Mesendoderm (in vitro differentiated cells): ENCODE measurements at places on chromosomes 5 and 9.

DNA sequence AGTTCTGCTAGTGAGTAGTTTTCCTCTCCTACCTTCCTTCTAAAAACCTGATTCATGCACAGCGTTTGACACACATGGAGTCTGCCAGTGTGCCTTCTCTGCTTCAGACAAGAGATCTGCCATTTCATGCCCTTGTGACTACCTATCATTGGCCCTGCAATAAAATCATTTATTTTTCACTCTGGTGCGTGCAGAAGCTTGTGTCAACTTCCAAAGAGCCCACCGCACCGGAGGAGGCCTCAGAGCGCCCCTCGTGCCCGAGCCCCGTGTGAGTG, 13.7 kb downstream of the HNRNPH1 start:
- no peak overlapping the region for H3K4me3 ChIP-seq
- peaks cover 28% of the 10 kb centered on the region for H3K36me3 ChIP-seq
- H3K4me1 ChIP-seq, result no peaks in the 10 kb centered on the region
- H3K27ac ChIP-seq, result no peak overlapping the region

DNA sequence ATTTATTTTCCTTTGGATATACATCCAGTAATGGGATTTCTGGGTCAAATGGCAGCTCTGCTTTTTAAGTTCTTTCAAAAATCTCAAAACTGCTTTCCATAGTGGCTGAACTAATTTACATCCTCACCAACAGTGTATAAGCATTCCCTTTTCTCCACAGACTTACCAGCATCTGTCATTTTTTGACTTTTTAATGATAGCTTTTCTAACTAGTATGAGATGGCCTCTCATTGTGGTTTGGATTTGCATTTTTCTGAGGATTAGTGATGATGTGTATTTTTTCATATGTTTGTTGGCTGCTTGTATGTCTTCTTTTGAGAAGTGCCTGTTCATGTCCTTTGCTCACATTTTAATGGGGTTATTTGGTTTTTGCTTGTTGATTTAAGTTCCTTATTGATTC, 90.0 kb upstream of the HMHB1 start:
- DNase-seq, result no peak
- H3K4me1 ChIP-seq, result no peaks in the 10 kb centered on the region
- no peaks in the 10 kb centered on the region for H3K36me3 ChIP-seq
- H3K27ac ChIP-seq, result no peak overlapping the region

- H3K27ac ChIP-seq, result no peak overlapping the region
- H3K4me1 ChIP-seq, result peaks cover 7% of the 10 kb centered on the region
Measured at GRCh38 chr5:138495351-138495750, 30.1 kb downstream of the EGR1 start.

DNA sequence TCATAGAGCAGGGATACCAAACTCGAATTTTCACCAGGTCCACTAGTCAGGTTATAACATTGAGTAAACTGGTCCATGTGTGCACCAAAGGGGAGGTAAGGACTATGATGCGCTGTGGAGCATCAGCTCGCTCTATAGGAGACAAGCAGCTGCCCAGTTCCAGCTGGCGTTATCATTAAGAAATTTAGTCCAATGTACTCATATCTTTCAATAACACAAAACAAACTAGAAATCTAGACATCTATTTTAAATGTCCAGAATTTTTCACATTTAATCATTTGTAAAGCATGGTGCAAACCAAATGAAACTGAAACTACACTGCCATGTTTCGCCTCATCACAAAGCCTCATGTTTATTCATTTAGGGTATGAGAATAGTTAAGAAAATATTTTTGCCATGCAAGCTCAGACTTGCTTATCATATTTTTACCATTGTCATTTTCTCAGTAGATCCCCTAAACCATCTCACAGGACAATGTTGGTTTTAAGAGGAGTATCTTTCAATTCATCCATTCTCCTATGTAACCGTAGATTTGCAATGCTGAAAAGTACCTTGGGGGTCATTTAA, 50.9 kb downstream of the ZNF474 start:
- no peak overlapping the region for H3K4me3 ChIP-seq
- H3K4me1 ChIP-seq, result peaks cover 11% of the 10 kb centered on the region

GRCh38 chr5:107806271-107806670, 135.5 kb upstream of the EFNA5 start:
- no peak overlapping the region for H3K4me3 ChIP-seq
- DNase-seq, result no peak
- no peaks in the 10 kb centered on the region for H3K36me3 ChIP-seq
- H3K27ac ChIP-seq, result no peak overlapping the region
- peaks cover 7% of the 10 kb centered on the region for H3K4me1 ChIP-seq

GRCh38 chr5:53490747-53491146, 10.3 kb downstream of the FST start:
- H3K27me3 ChIP-seq, result no peaks in the 10 kb centered on the region
- H3K36me3 ChIP-seq, result peaks cover under 1% of the 10 kb centered on the region
- no peak for DNase-seq
- no peaks in the 10 kb centered on the region for H3K4me1 ChIP-seq
- H3K4me3 ChIP-seq, result no peak overlapping the region

DNA sequence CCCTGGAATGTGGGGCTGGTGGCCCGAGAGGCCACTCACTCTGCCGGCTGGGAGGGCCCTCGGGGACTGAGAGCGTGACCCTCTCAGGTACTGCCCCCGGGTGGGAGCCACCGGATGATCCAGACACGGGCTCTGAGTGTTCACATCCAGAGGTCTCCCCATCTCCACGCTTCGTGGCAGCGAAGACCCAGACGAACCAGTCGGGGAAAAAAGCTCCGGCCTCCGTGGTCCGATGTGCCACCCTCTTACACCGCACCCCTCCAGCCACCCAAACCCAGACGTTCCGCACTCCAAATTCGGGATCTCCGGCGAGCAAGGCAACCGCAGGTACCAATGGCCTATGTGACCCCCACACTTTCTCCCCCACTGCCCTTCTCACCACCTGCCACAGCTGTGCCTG, 49.5 kb downstream of the AMBP start:
- no peak for DNase-seq
- H3K4me1 ChIP-seq, result no peaks in the 10 kb centered on the region
- H3K4me3 ChIP-seq, result no peak overlapping the region
- H3K36me3 ChIP-seq, result peaks cover 5% of the 10 kb centered on the region
- no peak overlapping the region for H3K27ac ChIP-seq

DNA sequence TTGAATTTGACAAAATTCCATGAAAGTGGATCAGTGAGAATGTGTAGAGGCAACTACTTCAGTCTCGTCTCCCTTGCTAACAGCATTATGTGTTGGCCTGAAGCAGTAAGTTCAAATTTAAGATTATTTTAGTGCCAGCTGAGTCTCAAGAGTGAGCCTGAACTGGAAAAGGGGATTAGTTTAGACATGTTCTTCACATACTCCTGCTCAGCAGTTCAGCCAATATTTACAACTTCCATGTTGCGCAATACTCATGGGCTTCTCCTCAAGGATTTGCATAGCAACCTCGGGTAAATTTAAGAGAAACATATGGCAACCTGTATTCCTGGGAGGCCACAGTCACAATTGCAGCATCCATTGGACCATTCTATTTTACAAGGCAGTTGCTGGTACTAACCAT, 553.8 kb downstream of the PTPRD start:
- H3K36me3 ChIP-seq, result no peaks in the 10 kb centered on the region
- H3K4me1 ChIP-seq, result no peaks in the 10 kb centered on the region
- DNase-seq, result peak; percentile 36
- H3K27ac ChIP-seq, result no peak overlapping the region
- no peaks in the 10 kb centered on the region for H3K27me3 ChIP-seq

DNA sequence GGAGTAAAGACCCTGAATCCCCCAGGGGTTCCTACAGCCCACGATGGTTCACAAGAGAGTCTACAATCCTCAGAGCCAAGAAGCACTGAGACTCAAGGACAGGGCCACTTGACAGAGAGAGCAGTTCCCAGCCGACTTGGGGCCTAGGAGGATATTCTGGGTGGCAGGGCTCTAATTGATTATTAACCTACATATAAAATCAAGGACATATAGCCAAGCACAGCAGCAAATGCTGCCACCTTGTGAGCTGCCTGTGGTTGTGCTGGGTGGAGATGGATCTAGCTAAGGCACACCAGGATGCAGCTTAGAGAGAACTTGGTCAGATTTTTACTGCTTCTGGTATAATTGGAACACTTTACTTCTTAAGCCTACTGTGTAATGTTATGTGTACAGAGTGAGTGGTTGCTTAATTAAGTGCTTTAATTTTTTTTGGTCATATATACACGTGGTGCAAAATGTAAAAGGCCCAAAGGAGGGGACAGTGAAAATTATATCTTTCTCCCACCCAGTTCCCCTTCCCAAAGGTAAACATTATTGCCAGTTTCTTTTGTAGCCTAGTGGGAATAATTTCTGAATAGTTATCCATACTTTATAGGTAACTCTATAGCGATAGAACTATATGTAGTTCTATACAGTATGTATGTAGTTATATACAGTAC, 78.8 kb downstream of the F2RL2 start:
- H3K36me3 ChIP-seq, result no peaks in the 10 kb centered on the region
- H3K27me3 ChIP-seq, result peaks cover 5% of the 10 kb centered on the region
- no peak overlapping the region for H3K27ac ChIP-seq
- H3K4me1 ChIP-seq, result peaks cover 5% of the 10 kb centered on the region
- H3K4me3 ChIP-seq, result no peak overlapping the region

GRCh38 chr9:107409581-107410389, 79.8 kb downstream of the KLF4 start:
- no peaks in the 10 kb centered on the region for H3K36me3 ChIP-seq
- no peak overlapping the region for H3K27ac ChIP-seq
- no peaks in the 10 kb centered on the region for H3K27me3 ChIP-seq
- H3K4me1 ChIP-seq, result no peaks in the 10 kb centered on the region
- no peak overlapping the region for H3K4me3 ChIP-seq

GRCh38 chr5:174145821-174146220, 100.3 kb downstream of the NSG2 start:
- DNase-seq, result peak; percentile 83
- H3K36me3 ChIP-seq, result no peaks in the 10 kb centered on the region
- H3K4me1 ChIP-seq, result no peaks in the 10 kb centered on the region
- H3K27ac ChIP-seq, result no peak overlapping the region

GRCh38 chr5:56126487-56127179, 106.5 kb downstream of the ANKRD55 start:
- H3K4me1 ChIP-seq, result peaks cover 3% of the 10 kb centered on the region
- no peak for DNase-seq
- H3K4me3 ChIP-seq, result no peak overlapping the region
- no peaks in the 10 kb centered on the region for H3K27me3 ChIP-seq
- H3K27ac ChIP-seq, result no peak overlapping the region

DNA sequence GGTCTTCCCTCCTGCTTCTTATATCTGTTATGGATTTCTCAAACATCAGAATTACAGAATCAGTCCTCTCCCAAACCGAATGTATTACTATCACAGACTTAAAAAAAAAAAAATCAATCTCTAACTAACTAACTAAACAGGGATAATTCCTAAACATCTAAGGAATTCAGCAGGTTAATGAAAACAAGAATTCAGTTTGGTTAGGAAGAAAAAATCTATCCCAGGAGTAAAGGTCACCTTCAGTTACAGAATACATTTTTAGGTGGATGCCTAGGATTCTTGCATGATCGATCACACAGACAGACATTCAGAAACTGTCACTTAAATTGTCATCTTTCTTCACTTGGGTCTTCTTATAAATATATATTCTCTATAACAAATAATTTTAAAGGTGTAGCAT, 11.5 kb downstream of the PTAR1 start:
- peaks cover 2% of the 10 kb centered on the region for H3K4me1 ChIP-seq
- no peaks in the 10 kb centered on the region for H3K27me3 ChIP-seq
- no peak overlapping the region for H3K27ac ChIP-seq
- no peak overlapping the region for H3K4me3 ChIP-seq
- DNase-seq, result peak; percentile 53

DNA sequence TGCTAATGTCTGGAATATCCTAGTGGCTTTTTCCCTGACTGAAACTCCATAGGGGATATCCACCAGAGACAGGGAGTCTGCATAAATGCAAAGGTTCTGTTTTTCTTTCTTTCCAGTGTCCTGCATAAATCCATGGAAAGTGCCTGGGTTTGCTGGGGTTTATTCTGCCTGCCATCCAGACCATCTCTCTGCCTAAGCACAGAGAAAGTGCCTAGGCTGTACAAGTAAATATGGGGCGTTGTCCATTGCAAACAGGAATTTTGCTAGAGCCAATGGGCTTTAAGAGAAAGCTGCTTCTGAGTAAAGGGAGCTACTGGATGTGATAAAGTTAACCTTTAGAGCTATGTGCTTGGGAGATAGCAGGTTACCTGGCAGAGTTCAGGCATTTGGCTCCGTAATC, 407.5 kb downstream of the AGTPBP1 start:
- H3K4me3 ChIP-seq, result no peak overlapping the region
- H3K27ac ChIP-seq, result no peak overlapping the region
- H3K4me1 ChIP-seq, result no peaks in the 10 kb centered on the region
- no peak for DNase-seq

DNA sequence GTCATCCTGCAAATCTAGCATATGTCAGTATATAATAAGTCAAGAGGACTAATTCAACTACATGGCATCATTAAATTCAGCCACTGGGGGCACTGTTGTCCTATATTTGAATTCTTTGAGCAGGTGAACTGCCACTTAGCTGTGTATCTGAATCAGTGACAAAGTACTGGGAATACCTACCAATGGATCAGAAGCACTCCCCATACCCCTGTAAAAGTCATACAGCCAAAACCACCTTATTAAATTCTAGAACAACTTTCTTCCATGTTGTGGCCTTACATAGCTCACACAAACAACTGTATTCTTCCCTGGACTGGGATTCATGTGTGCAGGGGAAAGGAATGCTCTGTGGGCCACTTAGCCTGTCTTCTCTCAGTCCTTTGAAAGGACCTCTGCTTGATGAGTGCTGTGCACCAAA, 57.4 kb upstream of the PLPP6 start:
- H3K36me3 ChIP-seq, result no peaks in the 10 kb centered on the region
- H3K4me1 ChIP-seq, result no peaks in the 10 kb centered on the region
- no peak overlapping the region for H3K27ac ChIP-seq
- DNase-seq, result peak; percentile 81

- no peaks in the 10 kb centered on the region for H3K36me3 ChIP-seq
- no peaks in the 10 kb centered on the region for H3K27me3 ChIP-seq
- H3K4me3 ChIP-seq, result no peak overlapping the region
- DNase-seq, result no peak
Measured at GRCh38 chr9:101592788-101593187, 2.0 kb downstream of the PPP3R2 start.

DNA sequence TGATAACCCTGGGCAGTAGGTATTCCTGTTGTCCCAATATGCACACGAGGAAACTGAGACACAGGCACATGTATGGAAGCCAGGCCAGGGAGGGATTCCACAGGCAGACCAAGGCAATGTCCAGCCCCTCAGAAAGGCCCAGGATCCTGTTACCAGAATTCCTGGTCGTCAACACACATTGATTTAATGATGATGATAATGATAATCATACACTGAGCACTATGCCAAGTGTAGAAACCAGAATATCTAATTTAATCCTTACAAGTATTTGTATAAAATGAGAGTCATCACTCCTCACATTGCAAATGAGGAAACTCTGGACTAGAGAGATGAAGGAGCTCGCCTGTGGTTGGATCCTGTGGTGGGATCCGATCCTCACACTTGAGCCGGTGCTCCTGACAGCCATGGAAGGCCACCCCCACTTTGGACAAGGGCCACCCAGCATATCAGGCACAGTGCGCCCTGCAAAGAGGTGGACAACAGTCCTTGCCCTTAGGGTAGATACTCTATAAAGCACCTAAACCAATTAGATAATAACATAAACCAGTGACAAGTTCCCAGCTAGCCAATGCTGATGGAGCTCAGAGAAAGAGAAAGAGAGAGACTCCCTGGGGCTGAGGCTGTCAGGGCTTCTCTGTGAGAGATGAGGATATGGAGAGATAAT, 185.3 kb downstream of the SLIT3 start:
- no peak overlapping the region for H3K4me3 ChIP-seq
- H3K27me3 ChIP-seq, result no peaks in the 10 kb centered on the region
- DNase-seq, result no peak
- no peaks in the 10 kb centered on the region for H3K36me3 ChIP-seq
- H3K27ac ChIP-seq, result no peak overlapping the region
- H3K4me1 ChIP-seq, result no peaks in the 10 kb centered on the region
